ENCODE measurements at places on chromosomes 1 and 21. TPM values are rescaled to one million over a fixed set of nuclear protein-coding genes. Genes with fewer than 3 reads are reported as not detected.

DNA sequence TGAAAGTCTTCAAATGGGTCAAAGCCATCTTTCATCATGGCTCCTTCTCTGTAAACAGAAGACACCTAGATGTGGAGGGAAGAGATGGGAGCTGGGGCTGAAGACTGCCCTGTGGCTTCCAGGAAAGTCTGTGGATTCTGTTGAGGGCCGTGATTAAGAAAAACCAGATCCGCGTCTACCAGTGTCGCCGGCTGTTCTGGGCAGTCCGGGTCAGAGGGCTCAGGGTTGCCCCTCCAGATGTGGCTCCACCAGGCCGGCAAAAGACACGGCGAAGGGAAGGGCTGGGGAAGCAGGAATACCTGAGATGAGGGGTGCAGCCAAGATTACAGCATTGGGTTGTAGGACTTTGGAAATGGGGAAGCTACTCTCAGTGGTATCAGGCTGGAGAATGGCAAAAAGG is 162.6 kb downstream of the RHOU start:
- DNase-seq = no peak
- H3K27me3 ChIP-seq = no peaks in the 10 kb centered on the region
- H3K4me3 ChIP-seq = no peak overlapping the region

Gene EVA1C
- total RNA-seq = 69.8 TPM

Gene CFHR5
- not detected for total RNA-seq

GRCh38 chr1:63073309-63074306 is 248.8 kb upstream of the FOXD3 start:
- H3K4me1 ChIP-seq = no peaks in the 10 kb centered on the region
- H3K27me3 ChIP-seq = no peaks in the 10 kb centered on the region
- H3K4me3 ChIP-seq = peak overlapping the region; percentile 28
- H3K27ac ChIP-seq = no peak overlapping the region
- no peaks in the 10 kb centered on the region for H3K36me3 ChIP-seq
- no peak for DNase-seq

- no peak for DNase-seq
- H3K27me3 ChIP-seq = no peaks in the 10 kb centered on the region
- no peak overlapping the region for H3K27ac ChIP-seq
Measured at GRCh38 chr1:234686035-234686434, 76.1 kb upstream of the IRF2BP2 start.

Gene SLC45A1
- 1.9 TPM for total RNA-seq

DNA sequence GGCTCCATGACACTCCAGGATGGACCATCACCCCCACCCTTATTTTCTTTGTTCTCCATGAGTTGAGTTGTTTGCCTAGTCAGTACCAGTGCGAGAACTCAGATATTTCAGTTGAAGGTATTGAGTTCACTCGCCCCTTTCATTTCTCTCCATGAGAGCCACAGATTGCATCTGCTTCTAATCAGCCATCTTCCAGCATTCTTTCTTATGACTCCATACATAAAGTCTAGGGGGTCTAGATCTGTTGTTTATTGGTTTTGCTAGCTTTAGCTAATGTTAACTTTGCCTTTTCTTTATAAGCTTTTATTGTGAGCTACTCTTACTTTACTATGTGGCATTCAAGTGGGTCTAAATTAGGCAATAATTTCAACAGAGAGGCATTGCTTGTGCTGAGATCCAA is 71.6 kb upstream of the PDC start:
- no peaks in the 10 kb centered on the region for H3K36me3 ChIP-seq
- no peaks in the 10 kb centered on the region for H3K4me1 ChIP-seq
- no peak for DNase-seq
- H3K4me3 ChIP-seq = no peak overlapping the region
- no peaks in the 10 kb centered on the region for H3K27me3 ChIP-seq
- no peak overlapping the region for H3K27ac ChIP-seq

- DNase-seq = no peak
- H3K27ac ChIP-seq = no peak overlapping the region
- no peak overlapping the region for H3K4me3 ChIP-seq
- no peaks in the 10 kb centered on the region for H3K4me1 ChIP-seq
- H3K36me3 ChIP-seq = no peaks in the 10 kb centered on the region
- no peaks in the 10 kb centered on the region for H3K27me3 ChIP-seq
Measured at GRCh38 chr1:154989195-154989860, 4.1 kb upstream of the LENEP start.

GRCh38 chr1:7899741-7900140 is 40.9 kb downstream of the TNFRSF9 start:
- no peak overlapping the region for H3K4me3 ChIP-seq

DNA sequence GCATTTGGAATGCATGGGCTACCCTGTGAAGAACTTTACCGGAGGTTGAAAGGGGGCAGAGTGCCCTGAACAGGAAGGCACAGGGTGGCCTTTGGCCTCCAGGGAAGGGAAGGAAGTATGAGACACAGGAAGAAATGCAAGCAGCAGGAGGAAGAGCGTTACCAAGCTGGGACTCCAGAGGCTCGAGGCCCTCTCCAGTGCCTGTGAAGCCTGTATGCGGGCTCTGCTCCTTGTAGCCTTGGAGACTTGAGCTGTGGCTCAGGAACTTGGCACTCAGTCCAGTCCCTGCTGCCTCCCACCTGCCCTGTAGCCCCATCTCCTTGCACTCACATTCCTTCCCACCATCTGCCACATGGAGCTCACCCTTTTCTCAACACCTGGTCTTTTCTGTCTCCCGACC is 33.5 kb upstream of the RNF19B start:
- H3K27me3 ChIP-seq = no peaks in the 10 kb centered on the region
- no peaks in the 10 kb centered on the region for H3K4me1 ChIP-seq
- no peak for DNase-seq
- H3K27ac ChIP-seq = no peak overlapping the region
- no peak overlapping the region for H3K4me3 ChIP-seq
- no peaks in the 10 kb centered on the region for H3K36me3 ChIP-seq

DNA sequence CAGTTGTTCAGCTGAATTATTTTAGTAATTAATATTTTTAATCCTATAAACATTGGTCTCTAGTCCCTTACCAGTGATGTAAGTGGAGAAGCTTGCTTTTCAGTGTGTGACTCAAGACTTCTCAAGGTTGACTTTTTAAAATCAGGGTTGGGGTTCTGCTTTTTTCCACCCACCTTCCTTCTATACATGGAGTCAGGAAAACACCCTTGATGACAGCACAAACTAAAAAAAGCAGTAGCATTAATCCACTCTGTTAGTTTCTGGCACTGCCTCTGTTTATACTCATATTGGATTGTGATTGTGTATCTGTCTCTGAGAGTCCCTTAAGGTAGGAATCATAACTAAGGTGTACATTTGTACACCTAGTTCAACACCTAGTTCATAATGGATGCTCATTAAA is 8.3 kb upstream of the PLEKHO1 start:
- H3K4me3 ChIP-seq = no peak overlapping the region
- no peak overlapping the region for H3K27ac ChIP-seq
- no peaks in the 10 kb centered on the region for H3K36me3 ChIP-seq
- no peaks in the 10 kb centered on the region for H3K4me1 ChIP-seq
- DNase-seq = no peak

GRCh38 chr1:93042187-93043056 is 36.7 kb upstream of the MTF2 start:
- H3K27ac ChIP-seq = no peak overlapping the region
- H3K4me1 ChIP-seq = no peaks in the 10 kb centered on the region
- no peaks in the 10 kb centered on the region for H3K27me3 ChIP-seq

DNA sequence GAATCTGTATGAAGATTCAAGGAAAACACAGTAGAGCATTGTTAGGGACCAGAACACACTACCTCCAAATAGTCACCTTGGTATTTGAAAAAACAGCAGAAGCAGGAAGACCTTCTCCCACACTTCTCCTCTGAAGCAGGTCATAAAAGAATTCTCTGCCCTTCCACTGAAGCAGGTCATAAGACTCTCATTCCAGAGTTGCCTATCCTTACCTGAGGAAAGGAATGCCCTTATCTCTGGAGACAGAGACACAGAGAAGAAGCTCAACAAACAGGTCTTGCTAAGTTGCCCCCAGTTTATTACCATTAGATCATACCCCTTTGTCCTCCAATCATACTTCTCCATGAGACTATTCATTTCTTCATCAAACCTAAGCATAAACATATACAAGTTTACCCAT is 225.8 kb upstream of the TNR start:
- H3K27me3 ChIP-seq = no peaks in the 10 kb centered on the region
- H3K27ac ChIP-seq = no peak overlapping the region
- no peak for DNase-seq
- H3K4me3 ChIP-seq = no peak overlapping the region
- H3K36me3 ChIP-seq = no peaks in the 10 kb centered on the region

Gene ETS2
- total RNA-seq = 48.0 TPM

GRCh38 chr1:188706742-188707141 is 1770.9 kb downstream of the BRINP3 start:
- no peak overlapping the region for H3K27ac ChIP-seq
- no peak for DNase-seq
- H3K27me3 ChIP-seq = no peaks in the 10 kb centered on the region
- H3K4me1 ChIP-seq = no peaks in the 10 kb centered on the region

- H3K36me3 ChIP-seq = no peaks in the 10 kb centered on the region
- no peaks in the 10 kb centered on the region for H3K4me1 ChIP-seq
- no peak for DNase-seq
- no peaks in the 10 kb centered on the region for H3K27me3 ChIP-seq
- H3K27ac ChIP-seq = no peak overlapping the region
Measured at GRCh38 chr1:215166886-215167285, 84.3 kb downstream of the KCNK2 start.

Gene TRPM2
- 4.3 TPM for total RNA-seq

Data from breast epithelium (tissue), 4 donors.